ENCODE measurements at places on chromosomes 11 and 22.

GRCh38 chr11:61978703-61979661 is 11.5 kb upstream of the FTH1 start:
- no peak for DNase-seq

GRCh38 chr11:103537904-103538502 is 428.8 kb downstream of the DYNC2H1 start:
- no peak for DNase-seq

GRCh38 chr11:41309111-41309522 is 150.3 kb downstream of the LRRC4C start:
- DNase-seq: no peak

DNA sequence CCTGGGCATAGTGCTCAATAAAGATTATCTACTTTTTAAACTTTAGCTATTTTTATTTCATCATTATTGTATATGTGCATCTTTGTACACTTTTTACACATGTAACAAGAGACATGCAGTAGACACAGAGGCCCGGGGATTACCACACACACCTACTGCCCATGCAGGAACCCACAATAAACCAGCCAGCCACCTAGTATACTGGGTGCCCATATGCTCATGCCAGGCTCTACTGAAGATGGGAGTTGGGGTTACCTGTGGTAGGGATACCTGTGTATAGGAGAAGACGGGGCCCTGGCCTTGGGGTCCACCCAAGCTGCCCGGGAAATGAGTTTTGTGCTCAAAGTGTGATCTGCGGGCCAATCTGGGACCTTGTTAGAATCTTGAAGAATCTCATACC is 31.2 kb upstream of the P2RY2 start:
- DNase-seq: no peak

GRCh38 chr11:79045800-79046304 is 395.0 kb downstream of the TENM4 start:
- no peak for DNase-seq

DNA sequence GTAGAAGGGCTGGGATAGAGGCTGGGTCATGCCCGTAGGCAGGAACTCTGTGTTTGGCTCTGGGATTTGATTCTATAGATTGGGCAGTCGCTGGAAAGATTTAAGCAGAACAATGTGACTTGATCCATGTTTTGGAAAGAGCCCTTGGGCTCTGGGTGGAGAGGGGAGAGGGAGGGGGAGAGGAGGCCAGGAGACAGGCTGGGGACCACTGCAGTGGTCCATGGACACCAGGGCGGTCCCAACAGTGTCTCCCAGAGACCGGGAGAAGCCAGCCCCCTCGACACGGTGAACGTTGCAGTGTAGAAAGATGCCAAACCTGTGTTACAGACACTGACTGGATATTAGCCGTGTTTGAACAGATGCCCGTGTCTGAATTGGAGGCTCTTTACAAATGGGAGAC is 19.5 kb downstream of the PVALB start:
- DNase-seq: no peak

DNA sequence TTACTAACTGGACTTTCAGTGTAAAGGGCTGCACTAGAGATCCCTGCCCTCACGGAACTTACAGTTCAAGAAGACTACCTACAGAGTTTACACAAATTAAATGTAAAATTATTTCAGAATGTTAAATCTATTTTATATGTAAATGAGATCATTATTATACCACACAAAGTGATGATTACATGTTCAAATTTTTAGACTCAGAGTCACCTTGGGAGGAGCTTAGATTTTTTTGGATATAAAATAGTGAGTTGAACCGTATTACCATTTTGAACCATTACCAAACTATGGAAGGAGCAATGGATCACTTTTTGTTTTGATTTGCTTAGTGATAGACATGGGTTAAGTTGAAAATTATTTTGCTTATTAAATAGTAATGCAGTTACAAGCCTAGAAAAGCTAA is 1.6 kb downstream of the IPO7 start:
- DNase-seq: no peak

- no peak for DNase-seq
Measured at GRCh38 chr11:128755564-128755963, 61.7 kb downstream of the FLI1 start.

- no peak for DNase-seq
Measured at GRCh38 chr11:20022363-20023081, 137.8 kb downstream of the DBX1 start.

DNA sequence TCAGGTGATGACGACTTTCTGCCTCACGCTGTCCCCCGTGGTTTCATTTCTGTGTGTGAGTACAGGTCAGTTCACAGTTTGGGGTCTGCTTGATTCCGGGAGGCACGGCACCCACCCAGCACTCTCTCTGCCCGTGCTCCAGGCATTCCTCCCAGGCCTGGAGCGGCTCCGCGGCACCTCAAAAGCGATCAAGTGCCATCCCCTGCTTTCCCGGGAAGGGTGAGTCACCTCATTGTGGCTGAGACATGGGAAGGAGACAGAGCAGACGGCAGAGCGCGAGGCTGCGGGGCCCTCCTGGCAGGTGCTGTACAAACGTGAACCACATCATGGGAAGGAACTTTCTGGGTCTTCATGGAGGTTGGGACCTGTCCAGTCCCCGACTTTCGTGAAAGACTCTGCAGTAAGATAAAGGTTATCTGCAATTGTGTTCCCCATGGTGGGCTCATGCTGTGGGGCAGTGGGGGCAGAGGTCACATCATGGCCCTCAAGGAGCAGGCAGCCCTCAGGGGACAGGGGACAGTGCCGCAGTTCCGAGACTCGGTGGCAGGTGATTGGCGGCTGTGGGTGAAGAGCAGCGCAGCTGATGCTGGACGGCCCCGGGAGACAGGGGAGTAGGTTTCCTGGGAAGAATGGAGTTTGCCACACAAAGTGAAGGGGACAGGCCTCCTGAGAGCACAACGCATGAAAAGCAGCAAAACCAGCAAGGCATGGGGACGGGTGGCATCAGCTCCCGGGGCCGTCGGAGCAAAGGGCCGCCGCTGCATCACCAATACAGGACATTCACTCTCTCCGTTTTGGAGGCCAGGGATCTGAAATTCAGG is 65.3 kb downstream of the CELSR1 start:
- DNase-seq: no peak

- DNase-seq: no peak
Measured at GRCh38 chr22:28243539-28243938, 324.5 kb upstream of the PITPNB start.

- DNase-seq: no peak
Measured at GRCh38 chr11:112771851-112772250, 189.4 kb upstream of the NCAM1 start.

DNA sequence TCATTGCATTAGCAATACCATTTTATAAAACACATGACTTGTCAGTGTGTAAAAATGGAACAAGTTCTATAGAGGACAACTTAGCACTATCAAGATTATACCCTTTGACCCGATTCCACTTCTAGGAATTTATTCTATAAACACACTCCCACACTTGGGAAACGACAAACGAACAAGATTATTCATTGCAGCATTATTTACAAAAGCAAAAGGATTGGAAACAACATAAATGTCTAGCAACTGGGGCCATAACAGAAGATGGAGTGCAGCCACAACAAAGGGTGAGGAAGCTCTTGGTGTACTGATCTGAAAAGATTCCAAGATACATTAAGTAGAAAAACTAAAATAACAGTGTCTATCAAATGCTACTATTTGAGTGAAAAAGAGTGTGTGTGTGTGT is 2.3 kb upstream of the IRAG1 start:
- no peak for DNase-seq

DNA sequence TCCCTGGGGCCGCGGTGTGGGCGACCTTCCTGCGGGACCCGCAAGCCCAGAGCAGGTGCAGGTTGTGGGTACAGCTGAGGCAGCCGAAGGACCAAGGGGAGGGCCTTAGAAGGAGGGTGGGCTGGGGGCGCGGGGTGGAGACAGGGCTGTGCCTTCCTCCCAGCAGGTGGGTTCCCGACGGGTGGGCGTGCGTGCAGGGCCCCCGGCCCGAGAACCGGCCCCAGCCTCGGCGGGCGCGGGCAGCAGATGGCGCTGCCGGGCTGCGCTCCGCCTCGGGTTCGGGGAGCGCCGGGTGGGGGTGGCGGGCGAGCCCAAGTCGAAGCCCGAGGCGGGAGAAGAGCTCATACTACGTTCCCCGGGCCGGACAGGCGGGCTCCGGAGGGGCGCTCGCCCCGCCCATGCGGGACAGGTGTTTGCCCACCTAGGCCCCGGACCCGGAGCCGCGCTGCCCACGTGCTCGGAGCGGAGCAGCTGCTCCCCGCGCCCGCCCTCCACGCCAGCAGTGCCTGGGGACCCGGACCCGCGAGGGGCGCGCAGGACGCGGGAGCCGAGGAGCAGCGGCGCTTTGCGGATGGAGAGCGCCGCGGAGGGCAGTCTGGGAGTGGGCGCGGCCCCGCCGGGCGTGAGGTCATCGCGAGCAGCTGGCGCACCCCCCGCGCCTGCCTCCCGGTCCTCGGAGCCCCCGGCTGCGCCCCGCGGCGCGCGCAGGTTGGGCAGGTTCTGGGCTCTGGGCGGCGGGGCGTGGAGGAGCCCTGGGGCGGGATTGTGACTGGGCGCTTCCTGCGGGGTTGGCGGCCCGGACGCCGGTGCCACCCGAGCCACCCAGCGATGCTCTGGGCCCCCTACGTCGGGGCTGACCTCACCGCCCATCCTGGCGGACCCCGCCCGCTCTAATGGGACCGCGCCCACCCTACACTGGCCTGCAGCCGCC is 25.3 kb downstream of the DUSP8 start:
- peak; percentile 20 for DNase-seq

- no peak for DNase-seq
Measured at GRCh38 chr22:47439643-47440265, 677.3 kb downstream of the TBC1D22A start.

GRCh38 chr22:32858957-32859356 is 57.5 kb downstream of the TIMP3 start:
- DNase-seq: no peak

DNA sequence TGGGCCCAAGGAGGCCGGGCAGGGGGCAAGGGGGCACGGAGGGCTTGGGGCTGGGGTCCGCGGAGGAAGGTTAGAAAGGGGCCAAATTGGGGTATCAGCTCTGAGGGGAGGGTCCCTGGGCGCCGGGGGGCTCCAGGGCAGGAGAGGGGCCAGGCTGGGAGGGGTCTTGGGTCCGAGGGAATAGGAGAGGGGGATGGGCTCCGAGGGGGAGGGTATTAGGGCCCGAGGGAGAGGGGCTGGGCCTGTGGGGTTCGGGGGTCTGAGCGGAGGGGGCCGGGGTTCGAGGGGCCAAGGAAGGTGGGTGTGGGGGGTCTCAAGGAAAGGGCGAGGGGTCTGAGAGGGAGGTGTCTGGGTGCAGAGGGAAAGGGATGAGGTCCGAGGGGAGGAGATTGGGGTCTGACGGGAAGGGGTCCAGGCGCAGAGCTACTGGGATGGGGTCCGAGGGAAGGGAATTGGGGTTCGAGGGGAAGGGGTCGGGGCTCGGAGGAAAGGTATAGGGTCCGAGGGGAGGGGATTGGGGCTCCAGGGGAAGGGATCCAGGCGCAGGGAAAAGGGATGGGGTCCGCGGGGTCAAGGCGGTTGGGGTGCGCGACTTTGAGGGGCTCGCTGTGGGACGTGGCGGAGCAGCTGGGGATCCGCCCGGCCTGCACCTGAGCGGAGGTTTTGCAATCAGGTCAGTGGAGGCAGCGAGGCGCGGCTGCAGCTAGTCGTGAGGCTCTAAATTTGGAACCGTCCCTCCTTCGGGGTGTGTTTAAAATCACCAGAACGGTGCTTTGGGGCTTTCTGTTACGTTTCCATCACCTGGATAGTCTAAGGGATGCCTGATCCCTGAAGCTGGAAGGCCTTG is 728 bp downstream of the CTTN start:
- no peak for DNase-seq

GRCh38 chr11:121634889-121635288 is 182.1 kb upstream of the SORL1-AS1 start:
- DNase-seq: no peak

DNA sequence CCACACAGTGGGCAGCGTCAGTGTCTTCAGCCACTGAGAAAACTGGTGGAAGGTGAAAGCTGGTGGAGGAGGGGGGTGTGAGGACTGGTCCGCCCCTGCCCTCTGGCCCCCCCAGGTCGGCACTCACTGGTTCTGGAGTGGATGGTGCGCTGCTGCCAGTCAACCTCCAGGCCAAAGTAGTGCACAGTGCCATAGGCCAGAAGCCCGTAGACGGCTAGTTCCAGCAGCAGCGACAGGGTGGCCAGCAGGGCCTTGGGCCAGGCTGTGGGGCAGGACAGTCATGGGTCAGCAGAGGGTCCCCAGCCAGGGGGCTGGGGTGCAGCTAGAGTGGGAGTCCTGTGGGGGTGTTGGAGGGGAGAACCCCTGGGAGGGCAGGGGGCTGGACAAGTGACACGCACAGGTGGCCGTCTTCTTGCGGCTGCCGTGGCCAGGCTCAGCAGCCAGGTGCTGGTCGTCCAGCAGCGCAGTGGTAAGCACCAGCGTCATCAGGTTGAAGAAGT is 2.2 kb downstream of the LMF2 start:
- DNase-seq: no peak

DNA sequence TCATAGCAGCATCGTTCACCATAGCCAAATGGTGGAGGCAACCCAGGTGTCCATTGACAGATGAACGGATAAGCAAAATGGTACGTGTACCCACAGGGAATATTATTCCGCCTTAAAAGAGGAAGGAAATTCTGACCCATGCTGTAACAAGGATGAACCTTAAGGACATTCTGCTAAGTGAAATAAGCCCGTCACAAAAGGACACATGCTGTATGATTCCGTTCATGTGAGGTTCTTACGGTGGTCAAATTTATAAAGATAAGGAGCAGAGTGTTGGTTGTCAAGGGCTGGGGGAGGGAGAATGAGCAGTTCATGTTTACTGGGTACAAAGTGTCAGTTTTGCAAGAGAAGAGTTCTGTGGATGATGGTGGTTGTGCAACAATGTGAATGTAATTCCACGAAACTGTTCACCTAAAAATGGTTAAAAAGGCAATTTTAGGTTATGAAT is 26.3 kb downstream of the APOL1 start:
- no peak for DNase-seq

- DNase-seq: no peak
Measured at GRCh38 chr22:22167791-22168189, 76.8 kb upstream of the VPREB1 start.

- no peak for DNase-seq
Measured at GRCh38 chr22:44714703-44715350, 12.8 kb downstream of the PRR5 start.

GRCh38 chr11:110409174-110409573 is 20.6 kb upstream of the FDX1 start:
- DNase-seq: no peak

DNA sequence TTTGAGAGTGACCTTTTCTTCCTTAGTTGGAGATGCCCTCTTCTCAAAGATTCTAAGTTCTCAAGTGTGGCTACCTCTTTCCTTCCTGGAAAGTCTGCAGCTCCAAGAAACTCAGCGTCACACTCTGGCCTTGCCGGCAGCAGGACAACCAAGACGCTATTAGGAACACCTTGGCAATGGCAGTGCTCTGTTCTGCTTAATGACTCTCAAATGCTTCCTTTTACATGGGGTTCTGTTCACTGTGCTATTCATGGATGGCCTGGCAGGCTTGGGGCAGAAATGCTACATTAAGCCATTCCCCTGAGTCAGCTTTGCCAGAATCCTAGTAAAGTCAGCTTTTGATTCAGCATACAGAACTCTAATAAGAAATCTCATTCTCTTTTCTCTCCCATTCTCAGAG is 25.9 kb downstream of the LARGE2 start:
- DNase-seq: no peak

GRCh38 chr11:82559609-82560008 is 174.1 kb downstream of the FAM181B start:
- DNase-seq: no peak

- DNase-seq: no peak
Measured at GRCh38 chr11:94855666-94856065, 87.5 kb downstream of the AMOTL1 start.
